ENCODE measurements at places on chromosomes 13 and 19.

GRCh38 chr13:36067746-36068381 is 63.3 kb downstream of the DCLK1 start:
- no peak for DNase-seq

GRCh38 chr13:90906554-90906953 is 440.9 kb upstream of the MIR17HG start:
- DNase-seq, result no peak

DNA sequence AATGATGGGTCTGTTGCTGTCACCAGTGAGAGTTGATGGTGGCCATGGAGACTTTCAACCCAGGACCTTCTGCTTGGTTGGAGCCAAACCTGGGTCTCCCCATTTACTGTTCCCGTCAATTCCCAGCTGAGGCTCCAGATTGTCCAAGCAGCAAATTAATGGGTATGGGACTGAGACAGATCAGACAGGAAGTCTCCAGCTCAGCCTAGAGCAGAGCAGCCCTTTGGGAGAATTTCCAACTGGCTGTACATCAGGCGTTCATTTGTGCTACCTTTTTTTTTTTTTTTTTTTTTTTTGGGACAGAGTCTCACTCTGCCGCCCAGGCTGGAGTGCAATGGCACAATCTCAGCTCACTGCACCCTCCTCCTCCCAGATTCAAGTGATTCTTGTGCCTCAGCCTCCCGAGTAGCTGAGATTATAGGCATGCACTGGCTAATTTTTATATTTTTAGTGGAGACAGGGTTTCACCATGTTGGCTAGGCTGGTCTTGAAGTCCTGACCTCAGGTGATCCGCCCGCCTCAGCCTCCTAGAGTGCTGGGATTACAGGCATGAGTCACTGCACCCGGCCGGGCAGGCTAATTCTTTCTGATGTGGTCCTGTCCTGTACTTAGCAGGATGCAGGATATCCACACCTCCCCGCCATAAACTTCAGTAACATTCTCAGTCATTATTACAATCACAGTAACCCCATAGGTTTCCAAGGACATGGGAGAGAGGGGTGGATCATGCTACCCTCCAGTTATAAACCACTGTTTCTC is 9.3 kb downstream of the MAP3K10 start:
- no peak for DNase-seq

- DNase-seq, result no peak
Measured at GRCh38 chr19:35773020-35773806, 2.2 kb upstream of the ARHGAP33 start.

- DNase-seq, result no peak
Measured at GRCh38 chr13:36715841-36716240, 42.0 kb downstream of the SERTM1 start.

- no peak for DNase-seq
Measured at GRCh38 chr13:33172911-33173310, 112.6 kb downstream of the STARD13 start.

GRCh38 chr13:26605845-26606244 is 48.4 kb downstream of the WASF3 start:
- no peak for DNase-seq

DNA sequence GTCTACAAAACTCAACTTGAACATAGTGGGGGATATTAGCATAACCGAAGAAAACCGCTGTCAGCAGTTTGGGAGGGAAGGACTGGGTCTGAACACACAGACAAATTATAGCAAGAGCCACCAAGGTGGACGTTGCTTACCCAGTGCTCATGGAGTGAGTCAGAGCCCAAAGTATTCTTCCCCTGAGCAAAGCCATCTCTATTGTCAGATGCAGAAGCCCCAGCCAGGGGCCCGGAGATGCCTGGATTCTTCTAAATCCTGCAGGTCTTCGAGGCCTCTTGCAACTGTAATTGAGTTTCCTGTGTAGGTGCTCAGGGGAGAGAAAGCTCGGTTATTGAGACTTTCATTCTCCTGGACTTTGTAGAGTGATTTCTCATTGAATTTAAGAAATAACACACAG is 384.5 kb downstream of the IRS2 start:
- DNase-seq, result no peak

Measured in NCI-H1417 treated with DMSO at 0.1 percent for 48 hours (cell line).